Spleen (tissue), 13 donors: ENCODE measurements at places on chromosomes 16 and 17. TPM values are rescaled to one million over a fixed set of nuclear protein-coding genes. Genes with fewer than 3 reads are reported as not detected.

PIK3R5 gene
- polyA plus RNA-seq: 8.5 TPM

CCL8 gene
- 0.41 TPM for polyA plus RNA-seq

CCDC144A gene
- 0.09 TPM for polyA plus RNA-seq

RSPRY1 gene
- 9.1 TPM for polyA plus RNA-seq

HSD11B2 gene
- 1.7 TPM for polyA plus RNA-seq

CCDC200 gene
- 0.35 TPM for polyA plus RNA-seq

ATXN7L3 gene
- polyA plus RNA-seq: 55.5 TPM

RND2 gene
- polyA plus RNA-seq: 0.17 TPM

NFAT5 gene
- polyA plus RNA-seq: 1.0 TPM

RUNDC3A gene
- 1.2 TPM for polyA plus RNA-seq

GRN gene
- 237 TPM for polyA plus RNA-seq

CDH16 gene
- polyA plus RNA-seq: not detected
